Umbilical cord (tissue), 2 donors: ENCODE measurements at places on chromosomes 12 and 14.
A peak's percentile ranks its signal among the peaks of the same experiment; 100 is the strongest.

DNA sequence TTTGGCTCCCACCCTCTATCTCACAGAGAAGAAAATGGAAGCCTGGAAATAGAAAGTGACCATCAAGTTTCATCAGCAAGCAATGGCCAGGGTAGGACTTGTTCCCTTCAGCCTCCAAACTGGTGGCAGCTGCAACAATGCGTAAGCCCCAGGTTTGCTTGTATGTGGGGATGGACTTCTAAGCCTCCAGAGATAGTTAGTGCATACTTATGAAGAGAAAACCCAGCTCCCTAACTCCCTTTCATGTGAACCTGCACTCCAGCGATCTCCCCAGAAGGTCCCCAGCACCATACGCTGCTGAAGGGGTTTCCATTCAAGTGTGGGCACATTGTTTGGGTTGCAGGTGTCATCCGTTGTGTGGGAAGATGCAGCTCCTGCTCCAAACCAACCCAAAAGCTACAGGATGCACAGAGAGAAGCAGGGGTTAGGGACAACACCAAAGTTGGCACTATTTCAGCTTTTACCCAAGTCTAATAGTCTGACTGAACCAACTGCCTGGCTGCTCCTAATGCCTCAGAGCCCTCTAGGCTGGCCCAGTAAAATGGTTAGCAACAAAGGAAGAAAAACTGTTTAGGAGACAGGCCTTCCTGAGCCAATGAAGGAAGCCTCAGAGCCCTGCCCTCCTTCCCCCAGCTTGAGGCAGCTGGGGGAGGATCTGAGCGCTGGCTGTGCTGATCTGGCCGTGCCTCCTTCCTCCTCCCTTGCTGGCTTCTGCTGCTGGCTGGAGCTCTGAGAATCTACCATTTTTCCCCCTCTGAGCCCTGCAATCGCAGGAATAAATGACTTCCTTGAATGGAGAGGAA is 12.3 kb downstream of the ZFP36L1 start:
- peak; percentile 95 for DNase-seq

DNA sequence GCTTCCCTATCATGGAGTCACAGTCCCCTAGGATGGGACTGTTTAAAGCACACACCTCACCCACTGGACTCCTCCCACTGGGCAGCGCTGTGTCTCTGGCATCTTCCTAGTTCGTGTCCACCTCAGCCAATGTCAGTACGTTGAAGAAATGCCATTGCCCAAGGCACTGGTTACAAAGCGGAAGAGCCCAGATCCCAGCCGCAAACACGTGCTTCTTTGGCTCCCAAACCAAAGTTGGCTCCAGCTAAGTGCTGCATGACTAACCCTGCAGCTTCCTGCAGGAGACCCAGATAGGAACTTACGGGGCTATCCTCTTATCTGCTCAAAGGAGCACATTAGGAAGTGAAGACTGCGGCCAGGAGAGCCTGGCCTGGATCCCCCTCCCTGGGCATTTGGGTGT is 9.3 kb downstream of the SYNE3 start:
- peak; percentile 72 for DNase-seq

GRCh38 chr14:80136358-80136757 is 74.9 kb downstream of the DIO2 start:
- no peak for DNase-seq

DNA sequence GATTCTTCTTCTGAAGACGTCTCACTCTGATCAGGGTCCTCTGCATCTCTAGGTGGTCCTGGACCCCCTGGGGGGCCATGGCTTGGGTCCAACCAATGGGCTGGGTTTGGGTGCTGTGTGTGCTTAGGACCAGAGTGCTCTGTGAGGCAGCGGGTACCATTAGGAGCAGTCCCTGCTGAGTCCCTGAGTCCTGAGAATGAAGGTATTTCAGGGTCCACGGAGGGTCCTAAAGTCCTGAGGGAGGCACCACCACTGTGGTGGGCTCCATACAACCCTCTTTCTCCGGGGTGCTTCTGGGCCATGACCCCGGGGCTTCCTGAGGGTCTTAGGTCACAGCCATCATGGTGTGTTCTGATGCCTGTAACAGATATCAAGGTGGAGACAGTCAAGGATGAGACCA is 1.0 kb downstream of the DNAJC14 start:
- no peak for DNase-seq

GRCh38 chr14:45810152-45810872 is 557.3 kb upstream of the MIS18BP1 start:
- peak; percentile 84 for DNase-seq

DNA sequence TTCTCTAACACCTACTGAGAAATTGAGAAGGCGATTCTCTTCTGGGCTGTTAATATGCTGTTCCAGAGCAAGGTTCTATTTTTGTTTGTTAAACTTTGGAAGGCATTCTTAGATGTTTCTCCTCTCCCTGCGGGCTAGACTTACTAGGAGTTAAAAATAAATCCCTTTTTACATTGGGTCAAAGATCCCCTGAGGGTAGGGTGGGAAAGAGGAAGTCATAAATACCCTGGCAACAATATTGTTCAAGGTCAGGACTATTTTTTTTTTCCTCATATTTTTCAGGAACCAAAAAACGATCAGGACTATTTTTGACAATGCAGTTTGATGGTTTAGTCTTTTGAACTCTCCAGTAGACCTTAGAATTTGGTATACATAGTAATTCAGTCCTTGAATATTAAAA is 12.0 kb upstream of the SLC2A14 start:
- DNase-seq = no peak

- no peak for DNase-seq
Observed at GRCh38 chr14:54704768-54705167, 137.8 kb downstream of the SAMD4A start.

GRCh38 chr12:7039403-7039802 is 21.1 kb upstream of the C1S start:
- peak; percentile 27 for DNase-seq

- no peak for DNase-seq
Observed at GRCh38 chr12:71810921-71811320, 28.6 kb upstream of the TBC1D15 start.

GRCh38 chr14:22497671-22498093 is 91.3 kb downstream of the DAD1 start:
- DNase-seq = no peak

- no peak for DNase-seq
Observed at GRCh38 chr12:118541071-118541470, 164.7 kb downstream of the SUDS3 start.

DNA sequence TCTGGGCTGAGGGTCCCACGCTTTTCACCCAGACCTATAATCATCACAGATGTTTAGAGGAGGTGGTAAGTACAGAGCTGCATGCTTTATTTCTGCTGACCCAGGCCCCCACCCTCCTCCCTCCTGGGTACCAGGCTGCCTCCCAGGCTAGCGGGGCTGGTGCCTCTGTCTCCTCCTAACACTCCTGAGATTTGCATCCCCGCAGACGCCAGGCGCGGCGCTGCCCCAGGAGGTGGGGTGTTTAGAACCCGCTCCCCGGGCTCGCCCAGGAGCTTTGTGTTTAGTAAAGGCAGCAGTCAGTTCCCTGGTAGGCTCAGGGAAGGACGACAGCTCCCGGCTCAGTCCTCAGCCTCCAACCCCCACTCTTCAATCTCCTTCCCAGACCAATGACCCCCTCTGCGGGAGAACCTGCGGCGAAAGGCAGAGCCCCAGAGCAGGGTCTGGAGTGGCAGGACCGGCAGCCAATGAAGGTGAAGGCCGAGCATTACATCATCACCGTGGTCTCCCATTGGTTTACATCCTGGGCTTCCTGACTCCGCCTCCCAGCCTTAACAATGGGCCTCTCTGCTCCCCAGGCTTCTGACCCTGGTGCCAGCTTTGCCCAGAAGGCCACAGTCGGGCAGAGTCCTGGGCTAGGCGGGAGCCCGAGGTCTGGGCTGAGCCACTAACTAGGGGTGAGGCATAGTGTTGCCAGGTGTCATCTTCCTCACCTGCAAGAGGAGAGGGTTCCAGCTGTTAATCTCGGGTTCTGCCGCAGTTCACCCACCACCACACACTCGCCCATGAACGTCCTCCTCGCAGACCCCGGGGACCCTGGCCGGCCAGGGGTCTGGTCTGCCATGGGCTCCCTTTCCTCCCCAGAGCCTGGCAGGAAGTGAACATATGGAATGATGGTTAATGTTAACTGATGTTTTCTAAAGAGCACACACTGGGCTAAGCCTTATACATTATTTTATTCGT is 57.5 kb downstream of the CALM1 start:
- peak; percentile 89 for DNase-seq

GRCh38 chr14:59463787-59464485 is 1.2 kb downstream of the GPR135 start:
- DNase-seq = no peak

DNA sequence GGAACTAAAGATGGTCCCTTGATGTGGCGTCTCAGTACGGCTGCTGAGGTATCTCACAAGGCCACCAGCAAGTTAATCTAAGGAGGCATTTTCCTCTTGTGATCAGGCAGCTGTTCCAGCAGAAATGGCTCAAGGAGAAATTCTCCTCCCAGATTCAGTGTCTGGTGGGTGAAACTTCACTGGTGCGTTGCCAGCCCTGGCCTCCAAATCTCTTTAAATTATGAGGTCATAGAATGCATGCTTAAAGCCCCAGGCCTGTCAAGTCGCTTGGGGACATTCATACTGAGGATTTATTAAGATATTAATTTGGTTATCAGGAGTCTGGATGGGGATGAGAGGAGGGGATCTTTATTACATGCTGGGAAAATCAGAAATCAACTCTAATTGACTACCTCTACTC is 72.9 kb downstream of the PPP2R5C start:
- DNase-seq = peak; percentile 40

DNA sequence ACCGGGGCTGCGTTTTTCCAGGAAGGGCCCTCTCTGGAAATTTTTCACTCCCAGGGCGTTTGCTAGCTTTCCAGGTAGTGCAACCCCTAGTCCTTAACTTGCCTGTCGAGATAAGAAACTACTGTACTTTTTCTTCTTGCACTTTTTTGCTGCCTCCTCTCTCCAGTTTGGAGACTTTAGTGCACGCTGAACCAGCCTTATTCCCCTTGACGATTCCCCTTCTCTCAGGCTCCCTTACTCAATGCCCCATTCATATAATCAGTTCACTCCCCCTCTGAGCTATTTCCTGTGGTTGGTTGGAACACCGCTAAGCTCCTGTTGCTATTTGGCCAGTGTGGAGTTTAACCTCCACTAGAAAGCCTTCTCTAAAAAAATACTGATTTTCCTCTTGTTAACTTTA is 682 bp downstream of the CREBL2 start:
- peak; percentile 30 for DNase-seq

DNA sequence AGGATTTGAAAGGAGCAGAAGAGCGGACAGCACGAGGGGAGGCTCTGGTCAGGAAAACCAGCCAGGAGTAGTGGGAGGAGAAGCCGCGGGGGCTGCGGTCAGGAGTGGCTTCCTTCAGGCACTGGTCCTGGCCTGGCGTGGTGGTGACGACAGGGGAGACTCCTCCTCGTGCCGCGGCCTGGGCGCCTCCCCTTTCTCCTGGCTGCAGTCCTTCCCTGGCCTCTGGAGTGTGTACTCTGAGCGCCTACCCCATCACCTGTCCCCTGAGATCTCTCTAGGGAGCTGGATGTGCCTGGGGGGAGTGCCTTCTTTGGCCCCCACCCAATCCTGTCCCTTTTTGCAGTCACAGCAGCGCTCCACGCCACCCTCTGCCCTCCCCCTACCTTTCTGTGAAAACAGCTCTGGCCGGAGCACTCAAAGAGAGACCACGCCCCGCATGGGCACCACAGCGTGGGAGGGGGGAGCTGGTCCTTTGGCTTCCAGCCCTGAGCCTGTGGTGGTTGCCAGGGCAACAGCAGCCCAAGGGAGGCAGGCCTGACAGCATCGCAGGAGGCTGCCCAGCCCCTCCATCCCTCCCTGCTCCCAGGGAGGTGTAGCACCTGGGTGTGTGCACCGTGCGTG is 125.9 kb downstream of the CALM1 start:
- DNase-seq = peak; percentile 59

DNA sequence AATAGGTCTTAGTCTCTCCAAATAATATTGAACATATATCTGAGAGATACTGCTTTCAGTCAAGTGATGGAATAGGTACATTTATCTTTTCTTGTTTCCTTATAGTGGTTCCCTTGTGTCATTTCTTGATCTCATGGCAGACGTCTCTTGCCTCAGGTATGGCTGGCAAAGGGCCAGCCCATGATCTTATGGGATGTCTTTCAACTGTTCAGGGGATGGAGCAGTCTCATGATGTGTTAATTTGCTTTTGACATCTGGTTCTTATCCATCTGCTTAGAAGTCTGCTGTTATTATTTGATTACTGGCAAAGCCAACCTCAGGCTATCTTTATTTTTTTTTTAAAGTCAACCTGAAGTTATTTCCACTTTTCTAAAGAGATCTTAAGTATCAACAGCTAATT is 262.9 kb downstream of the TMEM117 start:
- no peak for DNase-seq

DNA sequence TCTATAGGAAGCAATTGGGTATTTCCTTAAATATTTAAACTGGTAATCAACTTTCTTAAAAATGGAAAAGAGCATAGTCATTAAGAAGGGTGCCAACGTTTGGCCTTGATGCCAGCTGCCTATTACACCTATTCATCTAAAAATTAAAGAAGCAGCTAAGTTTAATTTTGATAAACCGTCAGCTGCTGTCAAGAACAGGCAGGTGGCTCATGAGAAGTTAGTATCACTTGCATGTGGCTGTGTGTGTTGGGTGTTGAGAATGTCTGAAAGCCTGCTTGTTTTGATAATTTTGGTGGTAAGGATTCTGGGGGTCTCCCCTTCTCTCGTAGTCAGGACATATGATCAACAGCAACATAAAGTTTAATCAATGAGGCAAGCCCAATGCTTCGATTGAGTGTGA is 6.5 kb downstream of the GLRX5 start:
- DNase-seq = no peak

- no peak for DNase-seq
Observed at GRCh38 chr14:78425782-78426181, 255.6 kb downstream of the NRXN3 start.

- peak; percentile 28 for DNase-seq
Observed at GRCh38 chr12:100716945-100717732, 77.4 kb upstream of the ANO4 start.

DNA sequence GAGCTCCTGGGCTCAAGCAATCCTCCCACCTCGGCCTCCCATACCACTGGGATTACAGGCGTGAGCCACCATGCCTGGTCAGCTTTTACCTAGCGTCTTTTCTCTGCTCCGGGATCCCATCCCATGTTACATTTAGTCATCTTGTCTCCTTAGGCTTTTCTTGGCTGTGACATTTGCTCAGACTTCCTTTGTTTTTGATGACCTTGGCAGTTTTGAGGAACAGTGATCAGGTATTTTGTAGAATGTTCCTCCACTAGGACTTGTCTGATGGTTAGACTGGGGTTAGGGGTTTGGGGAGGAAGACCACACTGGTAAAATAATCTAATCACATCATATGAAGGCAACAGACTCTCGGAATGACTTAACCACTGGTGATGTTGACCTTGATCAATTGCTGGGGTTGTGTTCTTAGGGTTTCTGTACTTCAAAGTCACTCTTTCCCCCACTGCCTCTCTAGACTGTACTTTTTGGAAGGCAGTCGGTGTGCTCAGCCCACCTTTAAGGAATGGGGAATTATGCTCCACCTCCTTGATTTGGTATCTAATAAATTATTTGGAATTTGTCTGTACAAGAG is 48.4 kb downstream of the RIN3 start:
- no peak for DNase-seq

- no peak for DNase-seq
Observed at GRCh38 chr12:82132390-82132789, 225.8 kb downstream of the CCDC59 start.
